Activated naive CD4-positive, alpha-beta T cell treated with anti-CD3 and anti-CD28 coated beads, Interleukin-2, amount 50 U/mL, for 72 hours (primary cell): ENCODE measurements at places on chromosomes 2 and 18.

GRCh38 chr2:81324046-81324445 is 1019.5 kb upstream of the LRRTM1 start:
- no peak for DNase-seq

GRCh38 chr18:77061946-77062517 is 70.6 kb downstream of the MBP start:
- peak; percentile 57 for DNase-seq

GRCh38 chr18:34872066-34872465 is 162.0 kb downstream of the DTNA start:
- no peak for DNase-seq

GRCh38 chr2:40225670-40226210 is 226.2 kb downstream of the SLC8A1 start:
- DNase-seq = no peak

- DNase-seq = no peak
These were observed 783.6 kb downstream of the DCDC2C start for GRCh38 chr2:4486971-4487370.
